ENCODE measurements at places on chromosomes 6 and 20.
A peak's percentile ranks its signal among the peaks of the same experiment; 100 is the strongest.

DNA sequence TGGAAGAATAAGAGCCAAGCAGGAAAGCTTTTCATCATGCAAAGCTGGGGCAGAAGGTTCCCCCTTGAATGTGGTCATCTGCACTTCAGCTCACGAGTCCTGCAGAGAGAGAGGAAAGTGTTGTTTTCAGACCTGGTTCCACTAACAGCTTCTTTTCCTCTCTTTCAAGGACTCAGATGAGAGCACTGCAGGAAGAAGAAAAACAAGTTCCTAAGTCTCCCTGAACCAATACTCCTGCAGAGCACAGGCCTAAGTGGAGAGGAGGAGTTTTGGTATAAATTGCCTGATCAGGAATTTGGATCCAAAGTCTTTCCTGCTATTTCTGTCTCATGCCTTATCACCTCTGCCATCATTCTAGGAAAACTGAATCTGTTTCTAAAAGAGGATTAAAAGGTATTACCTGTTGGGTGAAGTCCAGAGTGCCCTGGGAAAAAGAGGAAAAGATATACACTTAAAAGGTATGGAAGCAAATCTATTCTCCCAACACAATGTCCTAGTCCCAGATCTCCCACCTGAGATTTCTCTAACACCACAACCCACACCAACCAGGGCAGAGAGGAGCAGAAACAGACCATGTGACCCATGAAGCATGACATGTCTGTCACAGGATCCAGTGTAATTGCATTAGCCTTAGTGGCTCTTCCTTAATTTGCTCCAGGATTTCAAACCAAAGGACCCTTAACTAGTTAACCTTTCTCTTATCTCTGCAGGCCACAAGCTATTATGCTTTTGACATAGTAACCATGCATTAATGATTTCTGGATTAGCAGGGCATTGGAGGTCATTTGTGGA lies 12.2 kb downstream of the HLA-DRB5 start:
- no peak for DNase-seq

GRCh38 chr20:53738039-53738944 lies 144.7 kb upstream of the ZNF217 start:
- DNase-seq, result no peak

DNA sequence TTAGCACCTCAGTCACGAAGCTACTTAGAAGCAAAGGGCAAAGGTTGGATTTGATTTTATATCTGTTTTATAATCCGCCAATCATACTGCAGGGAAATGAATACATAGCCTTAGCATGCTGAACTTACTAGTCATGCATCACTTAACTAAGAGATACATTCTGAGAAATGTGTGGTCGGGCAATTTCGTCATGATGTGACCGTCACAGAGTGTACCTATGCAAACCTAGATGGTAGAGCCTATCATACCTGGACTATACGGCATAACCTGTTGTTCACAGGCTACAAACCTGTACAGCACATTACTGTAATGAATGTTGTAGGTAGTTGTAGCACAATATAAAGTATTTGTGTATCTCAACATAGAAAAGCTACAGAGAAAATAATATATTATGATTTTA lies 345.2 kb upstream of the RGS17 start:
- no peak for DNase-seq

GRCh38 chr6:138499303-138500018 lies at the start of gene NHSL1:
Gene NHSL1, minus strand, starts transcription at chr6:138499494. Its CDS starts 204 bp downstream, at chr6:138499290.
- no peak for DNase-seq

GRCh38 chr6:31441365-31442267 lies 38.2 kb downstream of the MICA start:
- peak; percentile 19 for DNase-seq

DNA sequence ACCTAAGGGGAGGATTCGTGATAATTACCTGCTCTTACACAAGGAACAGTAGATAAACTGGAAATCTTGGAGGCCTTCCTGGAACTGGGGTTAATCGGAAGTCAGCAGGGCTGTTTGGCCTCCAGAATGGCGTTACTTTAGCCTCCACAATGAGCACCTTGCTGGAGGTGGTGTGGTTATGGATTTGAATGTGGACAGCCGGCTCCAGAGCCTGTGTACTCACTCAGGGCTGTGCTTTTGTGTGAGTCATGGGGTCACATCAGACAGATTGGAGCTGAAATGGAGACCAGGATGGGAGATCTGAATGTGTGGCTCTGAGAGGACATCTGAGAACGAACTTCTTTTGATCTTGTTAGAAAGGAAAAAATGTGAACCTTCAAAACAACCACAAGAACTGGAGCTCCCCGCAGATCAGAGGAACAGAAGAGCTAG lies 30.4 kb downstream of the IGF2R start:
- no peak for DNase-seq

- DNase-seq, result no peak
These were observed 48.4 kb downstream of the PLAGL2 start for GRCh38 chr20:32158943-32159660.

- DNase-seq, result no peak
These were observed 8.6 kb downstream of the MAP3K5 start for GRCh38 chr6:136783495-136784270.

DNA sequence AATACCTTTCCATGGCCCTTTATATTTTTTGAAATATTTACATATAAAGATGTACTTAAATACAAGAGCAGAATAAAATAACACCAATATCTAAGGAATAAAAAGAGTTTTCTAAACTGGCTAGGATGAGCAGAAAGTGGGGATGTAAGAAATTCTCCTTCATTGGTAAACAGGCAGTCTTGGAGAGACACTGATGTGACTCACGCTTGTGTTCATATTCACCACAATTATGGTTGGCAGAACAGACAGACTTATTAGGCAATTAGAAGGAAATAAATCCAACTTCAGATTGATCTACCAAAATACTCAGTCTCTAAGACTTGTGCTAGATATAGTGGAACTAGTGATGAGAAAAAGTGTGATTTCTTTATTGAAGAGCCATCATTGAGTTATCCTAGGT lies 463.7 kb downstream of the CDC5L start:
- DNase-seq, result no peak

DNA sequence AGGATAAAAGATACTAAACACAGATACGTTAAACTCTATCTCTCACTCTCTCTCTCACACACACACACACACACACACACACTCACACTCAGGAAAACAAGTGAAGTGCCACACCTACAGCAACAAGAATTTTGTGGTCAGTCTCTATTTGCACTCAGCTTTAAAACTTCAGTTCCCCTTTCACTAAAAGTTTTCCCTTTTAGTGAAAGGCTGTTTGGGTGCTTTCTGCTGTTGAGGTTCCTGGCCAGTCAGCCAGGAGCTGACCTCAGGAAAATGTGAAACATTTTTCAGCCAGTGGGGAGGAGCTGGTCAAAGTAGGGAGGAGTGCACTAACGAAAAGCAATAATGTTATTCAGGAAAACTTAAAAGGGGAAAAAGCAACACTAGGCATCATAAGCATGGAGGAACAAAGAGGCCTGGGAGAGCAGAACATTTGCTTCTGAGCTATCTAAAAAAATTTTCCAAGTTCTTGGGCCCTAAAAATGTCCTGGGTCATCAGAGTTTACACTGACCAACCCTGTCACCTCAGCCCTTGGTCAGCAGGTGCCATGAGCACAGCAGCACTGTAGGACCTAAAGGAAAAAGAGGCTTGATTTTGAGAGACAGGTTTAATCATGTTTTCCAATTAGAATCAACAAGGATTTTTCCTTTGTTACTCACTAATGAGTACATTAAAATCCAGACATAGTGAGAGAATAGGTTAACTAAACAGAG lies 30.7 kb upstream of the NT5E start:
- DNase-seq, result no peak

- no peak for DNase-seq
These were observed 141.7 kb downstream of the EDN3 start for GRCh38 chr20:59441860-59442810.

DNA sequence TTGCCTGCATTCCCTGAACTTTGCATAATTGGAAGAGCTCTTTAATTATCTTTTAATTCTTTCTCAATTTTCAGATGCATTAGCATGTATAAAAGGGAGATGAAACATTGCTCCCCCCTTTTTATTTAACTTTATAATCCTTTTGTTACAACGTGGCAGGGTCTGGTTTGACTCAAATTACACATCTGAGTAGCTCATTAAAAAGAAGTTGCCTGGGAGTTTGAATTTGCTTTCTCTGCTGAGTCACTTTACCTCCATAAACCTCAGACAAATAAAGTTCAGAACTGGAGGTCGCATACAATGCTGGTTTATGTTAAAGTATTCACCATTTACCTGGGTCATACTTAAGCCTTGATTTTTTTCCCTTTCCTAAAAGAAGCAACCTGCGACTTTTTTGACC lies 495.2 kb downstream of the PREX1 start:
- no peak for DNase-seq

All from HS-27A (cell line).